CD4-positive, alpha-beta T cell treated with Interleukin-6 for 4 hours (primary cell): ENCODE measurements at places on chromosomes 12 and 14.

DNA sequence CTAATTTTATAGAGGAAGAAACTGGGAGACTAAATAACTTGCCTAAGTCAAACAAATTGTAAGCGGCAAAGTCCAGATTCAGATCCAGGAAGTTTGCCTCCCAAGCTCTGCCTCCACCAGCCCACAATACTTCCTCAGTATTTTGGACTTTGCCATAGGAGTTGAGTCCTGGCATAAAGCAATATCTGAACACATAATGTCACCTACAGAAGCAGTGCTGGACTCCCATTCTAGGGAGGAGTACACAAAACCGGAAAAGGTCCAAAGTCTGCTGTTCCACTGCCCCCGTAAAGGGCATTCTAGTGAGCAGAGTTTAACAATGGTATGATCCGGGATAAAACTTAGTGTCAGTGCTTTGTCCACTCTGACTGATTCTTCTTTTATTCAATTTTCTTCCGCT lies 340.5 kb downstream of the FUT8 start:
- DNase-seq = no peak

DNA sequence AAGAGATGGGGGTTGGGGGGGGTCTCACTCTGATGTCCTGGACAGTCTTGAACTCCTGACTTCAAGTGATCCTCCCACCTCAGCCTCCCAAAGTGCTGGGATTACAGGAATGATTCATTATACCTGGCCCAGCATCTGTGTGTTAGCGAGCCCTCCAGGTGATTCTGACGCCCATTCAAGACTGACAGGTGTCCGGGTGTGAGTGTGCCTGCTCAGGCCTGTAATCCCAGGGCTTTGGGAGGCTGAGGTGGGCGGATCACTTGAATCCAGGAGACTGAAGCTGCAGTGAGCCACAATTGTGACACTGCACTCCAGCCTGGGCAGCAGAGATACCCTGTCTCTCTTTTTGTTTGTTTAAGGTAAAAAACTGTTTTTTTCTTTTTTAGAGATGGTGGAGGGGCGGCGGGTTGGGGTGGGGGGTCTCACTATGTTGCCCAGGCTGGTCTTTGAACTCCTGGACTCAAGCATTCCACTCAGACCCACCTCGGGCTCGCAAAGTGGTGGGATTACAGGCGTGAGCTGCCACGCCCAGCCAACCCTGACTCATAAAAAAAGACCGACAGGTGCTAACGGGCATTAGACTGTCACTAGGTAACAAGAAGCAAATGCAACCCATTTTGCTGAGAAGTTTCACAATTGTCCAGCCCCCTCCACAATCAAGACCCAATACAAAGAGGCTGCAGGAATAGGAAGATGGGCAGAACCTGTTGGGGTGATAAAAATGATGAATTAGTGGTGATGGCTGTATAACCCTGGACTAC lies 4.7 kb downstream of the VSIG10 start:
- no peak for DNase-seq

DNA sequence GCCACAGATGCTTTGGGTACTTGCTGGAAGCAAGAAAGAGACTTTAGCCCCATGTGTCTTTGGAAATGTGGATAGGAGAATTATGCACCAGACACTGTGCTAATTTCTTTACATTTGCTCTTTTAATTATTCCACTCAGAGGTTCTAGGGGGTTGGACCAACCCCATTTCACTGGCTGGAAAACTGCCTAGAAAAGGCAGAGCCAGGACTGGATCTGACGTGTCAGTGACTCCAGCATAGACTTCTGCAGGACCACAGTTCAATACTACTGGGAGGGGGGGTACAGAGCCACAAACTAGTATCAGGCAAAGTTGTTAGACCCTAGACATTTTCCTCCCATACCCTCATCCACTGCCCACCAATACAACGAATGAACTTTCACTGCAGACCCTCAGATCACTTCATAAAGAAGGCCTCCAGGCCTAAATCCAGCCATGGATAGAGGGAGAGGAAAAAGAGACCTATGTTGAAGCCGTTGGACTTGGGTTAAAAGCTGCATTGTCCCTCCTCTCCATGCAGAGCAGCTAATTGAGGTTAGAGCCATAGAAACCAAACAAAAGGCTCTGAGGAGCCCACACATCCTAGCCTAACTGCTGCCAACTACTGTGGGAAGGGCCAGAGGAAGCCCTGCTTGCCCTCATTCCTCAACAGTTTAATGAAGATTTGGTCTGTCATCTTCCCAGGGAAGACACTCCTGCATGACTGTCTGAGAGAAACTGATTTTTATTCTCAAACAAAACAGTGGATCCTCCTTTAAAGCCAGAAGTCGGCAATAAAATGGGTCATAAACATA lies 68.7 kb downstream of the STON2 start:
- DNase-seq = no peak

DNA sequence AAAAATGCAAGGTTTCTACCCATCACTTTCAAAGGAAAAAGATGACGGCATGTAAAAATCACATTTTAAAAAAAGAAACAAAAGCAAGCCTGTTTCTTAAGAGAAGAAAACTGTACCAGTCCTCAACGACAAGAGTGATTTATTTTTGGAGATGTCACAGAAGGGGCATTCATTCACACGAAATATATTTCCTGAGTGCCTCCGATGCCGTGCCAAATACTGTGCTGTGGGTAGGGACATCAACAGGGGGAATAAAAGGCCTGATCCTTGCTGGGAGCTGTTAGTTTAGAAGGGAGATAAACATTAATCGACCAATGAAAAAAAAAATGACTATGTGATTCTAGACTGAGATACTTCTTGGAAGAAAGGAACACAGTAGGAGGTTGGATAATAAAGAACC lies 297.5 kb upstream of the SOX5 start:
- no peak for DNase-seq

DNA sequence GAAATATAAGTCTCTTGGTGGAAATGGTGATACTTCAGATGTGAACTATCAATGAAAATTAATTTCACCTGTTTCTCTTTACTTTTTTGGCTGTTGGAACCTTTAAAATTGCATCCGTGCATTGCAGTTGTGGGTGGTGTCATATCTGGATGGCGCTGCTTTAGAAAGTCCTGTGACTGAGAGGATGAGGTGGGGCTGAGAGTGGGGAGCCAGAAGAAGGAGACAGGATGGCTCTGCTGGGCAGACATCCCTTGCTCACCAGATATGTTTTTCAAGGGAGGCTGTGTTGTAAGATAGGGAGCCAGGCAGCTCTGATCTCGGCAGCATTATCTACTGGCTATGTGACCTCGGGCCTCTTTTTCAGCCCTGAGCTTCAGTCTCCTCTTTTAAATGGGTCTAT lies 12.7 kb downstream of the ASB2 start:
- no peak for DNase-seq

DNA sequence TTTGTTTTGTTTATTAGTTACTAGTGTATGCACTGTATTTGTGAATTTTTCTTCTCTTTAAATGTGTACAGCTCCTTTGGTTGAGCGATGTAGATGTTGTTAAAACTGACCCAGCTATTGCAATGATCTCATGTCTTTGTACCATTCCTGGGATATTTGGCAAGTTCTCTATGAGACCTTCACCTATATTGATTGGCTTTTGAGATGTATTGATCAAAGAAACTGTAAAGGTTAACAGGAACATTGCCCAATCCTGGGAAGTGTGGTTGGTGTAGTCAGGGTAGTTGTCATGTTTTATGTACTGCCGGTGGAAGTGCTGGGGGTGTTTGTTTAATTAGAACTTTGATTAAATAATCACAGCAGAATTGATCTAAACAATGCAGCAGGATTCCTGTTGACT lies 43.1 kb downstream of the ACSS3 start:
- no peak for DNase-seq

- DNase-seq = no peak
These were observed 15.1 kb upstream of the CISTR start for GRCh38 chr12:53766881-53767280.

DNA sequence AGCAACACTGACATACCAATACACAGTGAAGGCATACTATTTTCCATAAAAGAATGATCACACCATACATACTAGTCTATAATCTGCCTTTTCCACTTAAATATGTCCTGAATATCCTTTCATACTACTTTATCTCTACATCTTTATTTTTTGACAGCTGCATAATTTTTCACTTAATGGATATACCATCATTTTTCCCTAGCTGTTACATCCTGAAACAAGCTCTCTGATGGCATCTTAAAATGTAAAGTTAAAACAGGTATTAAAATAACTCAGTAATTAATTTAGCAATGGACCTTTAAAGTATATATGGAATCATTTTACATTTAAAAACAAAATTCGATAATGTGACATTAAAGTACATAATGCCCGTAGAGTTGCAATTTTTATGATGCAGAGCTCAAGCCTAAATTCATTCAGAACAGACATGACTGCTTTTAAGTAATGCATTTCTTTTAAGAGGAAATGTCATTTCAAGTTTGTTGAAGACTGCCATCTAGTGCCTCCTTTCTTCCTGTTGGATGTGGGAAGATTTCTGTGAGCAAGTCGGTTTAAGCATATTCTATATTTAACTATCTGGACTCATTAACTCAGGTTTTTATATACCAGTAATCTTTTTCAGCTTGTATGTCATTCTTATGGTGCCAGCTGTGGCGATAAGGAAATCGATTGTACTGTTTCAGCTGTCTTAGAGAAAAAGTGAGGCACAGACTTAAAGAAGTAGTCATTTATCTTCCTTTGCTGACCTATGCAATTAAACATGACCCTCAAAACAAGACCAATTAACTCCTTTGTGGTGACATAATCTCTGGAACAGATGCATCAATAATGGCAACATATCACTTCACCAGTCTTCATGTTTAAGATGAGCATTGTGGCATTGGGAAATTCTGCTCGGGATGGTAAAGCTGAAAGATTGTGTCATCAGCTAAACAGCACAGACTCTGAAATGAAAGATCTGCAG lies 20.3 kb downstream of the PRICKLE1 start:
- no peak for DNase-seq

GRCh38 chr12:11510671-11511070 lies 115.3 kb upstream of the PRB2 start:
- no peak for DNase-seq

DNA sequence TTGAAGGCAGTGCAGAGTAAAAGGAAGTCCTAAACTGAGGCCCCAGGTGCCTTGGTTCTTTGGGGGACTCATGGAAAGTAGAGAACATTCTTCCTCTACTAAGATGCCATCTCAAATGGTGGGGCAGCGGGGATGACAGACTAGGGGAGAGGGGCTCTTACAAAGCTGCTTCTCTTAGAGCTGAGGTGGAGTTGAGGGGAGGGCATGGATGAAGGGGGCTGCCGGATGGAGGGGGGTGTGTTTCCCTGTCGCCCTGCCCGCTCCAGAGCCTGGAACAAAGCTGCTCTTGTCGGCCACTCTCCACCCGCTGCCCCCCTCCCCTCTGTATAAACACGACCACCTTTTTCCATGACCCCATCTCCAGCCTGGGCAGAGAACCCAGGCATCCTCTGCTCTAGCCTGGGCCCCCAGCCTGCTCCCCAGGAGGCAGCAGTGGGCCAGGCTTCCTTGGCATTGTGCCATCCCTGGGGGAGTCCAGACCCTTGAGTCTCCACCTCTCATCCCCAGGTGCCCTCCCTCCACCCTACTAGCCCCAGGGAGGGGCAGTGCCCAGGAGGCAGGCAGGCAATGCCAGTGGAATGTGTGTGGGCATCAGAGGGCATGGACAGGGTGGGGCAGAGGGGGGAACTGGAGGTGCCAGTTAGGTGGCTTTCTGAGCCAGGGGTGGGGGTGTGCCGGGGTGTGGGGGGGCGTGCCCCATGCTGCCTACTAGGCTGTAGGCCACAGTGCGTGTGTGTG lies 1.7 kb downstream of the RARG start:
- no peak for DNase-seq

DNA sequence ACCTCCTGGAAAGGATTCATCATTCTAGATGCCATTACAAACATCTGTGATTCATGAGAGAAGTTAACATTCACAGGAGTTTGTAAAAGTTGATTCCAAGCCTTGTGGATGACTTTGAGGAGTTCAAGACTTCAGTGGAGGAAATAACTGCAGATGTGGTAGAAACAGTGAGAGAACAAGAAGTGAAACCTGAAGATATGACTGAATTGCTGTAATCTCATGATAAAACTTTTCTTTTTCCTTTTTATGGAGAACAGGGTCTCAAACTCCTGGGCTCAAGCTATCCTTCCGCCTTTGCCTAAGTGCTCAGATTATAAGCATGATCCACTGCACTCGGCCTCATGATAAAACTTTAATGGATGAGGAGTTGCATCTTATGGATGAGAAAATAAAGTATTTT lies 64.5 kb upstream of the GTF2A1 start:
- DNase-seq = no peak

DNA sequence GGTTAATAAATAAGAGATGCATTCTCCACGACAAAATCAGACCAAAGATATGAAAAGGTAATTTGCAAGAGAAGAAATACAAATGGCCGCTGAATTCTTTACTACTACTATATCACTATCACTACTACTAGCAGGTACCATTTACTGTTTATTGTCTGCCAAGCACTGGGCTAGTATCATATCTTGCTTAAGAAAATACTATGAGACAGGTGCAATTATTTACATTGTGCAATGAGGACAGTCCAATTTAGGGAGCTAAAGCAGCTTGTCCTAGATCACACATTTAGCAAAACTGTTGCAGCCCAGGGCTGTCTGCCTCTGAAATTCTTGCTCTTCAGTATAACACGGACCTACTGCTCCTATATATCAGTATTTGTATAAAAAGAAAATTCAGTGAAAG lies 52.8 kb downstream of the CRADD start:
- DNase-seq = no peak

DNA sequence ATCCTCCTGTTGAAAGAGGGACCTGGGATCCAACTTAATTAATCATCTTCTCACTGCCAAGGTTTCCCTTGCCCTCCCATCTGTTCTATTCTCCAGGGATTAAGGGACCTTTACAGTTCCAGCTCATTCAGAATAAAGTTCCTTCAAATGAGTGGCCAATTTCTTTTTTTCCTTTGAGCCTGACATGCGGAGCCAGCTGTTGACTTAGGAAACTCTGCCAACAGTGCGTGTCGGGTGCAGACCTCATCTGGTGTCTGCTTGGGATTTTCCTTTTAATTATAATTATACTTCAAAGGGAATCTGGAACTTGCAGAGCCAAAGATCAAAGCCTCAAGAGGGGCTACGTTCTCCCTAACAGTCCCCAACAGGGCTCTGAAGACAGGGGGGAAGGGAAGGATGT lies 64.8 kb downstream of the CCDC60 start:
- no peak for DNase-seq

DNA sequence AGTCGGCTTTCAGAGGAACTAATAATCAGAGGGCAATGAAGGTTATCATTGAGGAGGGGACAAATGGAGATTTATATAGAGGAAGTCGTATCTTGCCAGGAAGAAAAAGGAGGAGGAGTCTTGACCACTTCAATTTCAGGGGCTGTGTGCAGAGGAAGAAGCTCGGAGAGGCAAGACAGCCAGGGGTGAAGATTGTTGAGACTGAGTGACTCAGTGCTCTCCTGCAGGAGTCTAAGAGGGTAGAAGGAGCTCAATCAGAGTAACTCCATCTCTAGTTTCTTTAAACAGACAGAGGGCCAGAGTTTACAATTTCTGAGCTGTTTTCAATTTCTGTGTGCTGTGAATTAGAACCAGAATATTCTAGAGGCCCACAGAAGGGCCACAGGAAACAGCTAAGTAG lies 439.3 kb upstream of the PRICKLE1 start:
- no peak for DNase-seq

DNA sequence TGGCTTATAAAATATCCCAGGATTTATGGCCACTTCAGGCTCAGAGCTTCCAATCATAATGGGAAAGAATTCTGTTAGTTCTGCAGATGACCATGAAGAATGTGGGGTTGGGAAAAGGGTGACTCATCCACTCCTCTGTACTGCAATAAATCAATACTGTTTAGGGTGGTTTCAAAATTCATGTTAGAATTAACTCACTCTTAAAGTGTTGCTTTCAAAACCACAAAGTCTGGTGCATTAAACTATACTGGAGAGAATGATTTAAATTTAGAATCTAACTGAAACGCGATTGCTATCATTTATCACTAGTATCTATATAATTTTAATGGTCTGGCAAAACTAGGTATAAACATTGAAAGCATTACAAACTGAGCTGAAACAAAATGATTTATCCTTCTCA lies 798 bp downstream of the CCDC198 start:
- DNase-seq = no peak
